RPMI7951 (cell line): ENCODE measurements at places on chromosomes 1 and 21.

DNA sequence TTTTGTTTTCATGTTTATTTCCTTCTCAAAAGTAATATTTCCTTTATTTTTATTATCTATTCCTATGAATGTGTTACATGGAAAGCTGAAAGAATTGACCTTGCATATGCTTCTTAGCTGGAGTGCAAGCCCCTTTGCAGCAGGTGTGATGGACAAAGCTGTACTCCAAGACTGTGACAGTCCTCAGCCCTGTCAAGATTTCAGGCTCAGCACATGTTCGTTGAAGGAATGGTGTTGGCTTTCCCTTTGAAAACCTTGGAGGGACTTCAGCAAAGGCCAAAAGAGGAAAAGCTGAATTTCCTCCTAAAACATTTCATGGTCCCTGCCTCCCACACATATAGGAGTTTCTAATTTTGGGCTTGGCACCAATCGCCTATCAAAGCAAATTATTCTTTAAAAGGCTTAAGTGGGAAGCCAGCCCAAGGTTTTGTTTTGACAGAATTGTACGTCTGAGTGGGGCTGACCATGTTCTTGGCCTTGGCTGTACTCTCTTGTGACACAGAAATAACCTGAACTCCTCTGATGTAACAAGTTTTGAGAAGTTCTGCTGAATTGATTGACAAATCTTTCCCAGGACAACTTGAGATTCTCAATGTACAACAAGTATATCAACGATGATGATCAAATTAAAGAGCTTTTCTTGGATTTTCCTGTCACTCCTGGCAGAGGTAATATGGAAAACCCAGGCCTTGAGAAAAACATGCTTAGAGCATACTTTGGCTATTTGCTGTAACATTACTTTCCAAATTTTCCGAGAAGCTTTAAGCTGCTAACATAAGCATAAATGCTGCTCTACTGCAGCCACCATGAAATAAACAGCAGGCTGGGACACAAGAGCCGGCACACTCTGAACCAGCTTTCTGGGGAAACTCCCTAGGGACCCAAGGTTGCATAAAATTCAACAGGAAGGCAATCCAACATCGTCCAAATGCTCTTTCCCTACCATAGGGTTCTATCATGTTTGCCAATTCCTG lies 135.7 kb upstream of the ZNF648 start:
- no peak for DNase-seq

GRCh38 chr1:64114012-64114525 lies 89.4 kb upstream of the UBE2U start:
- DNase-seq = no peak

- DNase-seq = peak; percentile 89
Observed at GRCh38 chr21:45460611-45461368, 55.8 kb downstream of the COL18A1 start.

DNA sequence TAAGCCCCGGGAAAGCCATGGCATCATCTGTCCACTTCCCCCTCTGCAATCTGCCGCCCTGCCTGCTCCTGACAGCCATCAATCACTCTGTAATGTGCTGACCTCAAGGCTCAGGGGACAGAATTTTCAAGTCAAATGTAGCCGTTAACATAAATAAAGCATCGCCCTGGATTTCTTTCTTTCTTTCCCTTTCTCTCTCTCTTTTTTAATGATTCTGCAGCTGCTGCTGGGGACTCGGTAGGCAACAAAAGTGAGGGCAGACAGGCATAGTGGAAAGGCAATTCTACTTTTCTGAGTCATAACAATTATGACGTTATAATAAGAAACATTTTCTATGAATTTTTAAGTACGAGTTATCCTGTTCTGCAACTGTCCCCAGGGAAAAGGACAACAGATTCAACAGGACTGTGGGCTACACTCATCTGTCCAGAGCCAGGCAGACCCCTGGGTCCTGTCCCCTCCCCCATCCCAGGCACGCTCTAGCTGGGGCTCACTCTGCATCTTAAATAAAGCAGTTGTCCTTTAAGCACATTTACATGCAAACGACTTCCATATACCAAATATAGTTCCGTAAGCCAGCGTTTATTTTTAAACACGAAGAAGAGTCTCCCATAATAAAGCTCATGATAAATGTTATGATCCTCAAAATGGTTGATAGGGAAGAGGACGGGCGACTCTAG lies 78.7 kb downstream of the SSBP3 start:
- DNase-seq = peak; percentile 18

DNA sequence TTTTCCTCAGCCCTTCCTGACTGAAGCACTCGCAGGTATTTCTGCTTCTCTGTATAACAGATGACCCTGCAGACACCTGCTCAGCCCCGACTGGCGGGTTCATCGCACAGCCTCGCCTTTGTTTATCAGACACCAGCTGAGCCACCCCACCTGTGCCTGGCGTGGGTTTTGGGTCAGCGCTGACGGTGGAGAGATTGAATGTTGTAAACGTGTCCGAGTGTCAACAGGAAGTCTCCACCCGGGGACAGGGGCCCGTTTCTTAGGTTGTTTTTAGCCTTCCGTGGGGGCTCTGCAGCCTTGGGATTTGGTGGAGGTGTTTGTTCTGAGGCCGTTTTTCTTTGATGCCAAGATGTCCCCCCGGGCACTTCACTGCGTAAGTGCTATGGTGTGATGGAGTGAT lies 60.1 kb downstream of the COL18A1 start:
- DNase-seq = no peak

- DNase-seq = no peak
Observed at GRCh38 chr1:196684476-196684875, 32.6 kb downstream of the CFH start.

- no peak for DNase-seq
Observed at GRCh38 chr1:246503341-246503740, 3.7 kb downstream of the SMYD3 start.

GRCh38 chr1:70874063-70874462 lies 173.6 kb downstream of the PTGER3 start:
- DNase-seq = no peak

- no peak for DNase-seq
Observed at GRCh38 chr1:230366504-230366915, 59.6 kb downstream of the PGBD5 start.

- DNase-seq = no peak
Observed at GRCh38 chr1:48523558-48523957, 51.6 kb upstream of the SPATA6 start.

- DNase-seq = no peak
Observed at GRCh38 chr1:150576367-150576711, 3.1 kb downstream of the MCL1 start.

DNA sequence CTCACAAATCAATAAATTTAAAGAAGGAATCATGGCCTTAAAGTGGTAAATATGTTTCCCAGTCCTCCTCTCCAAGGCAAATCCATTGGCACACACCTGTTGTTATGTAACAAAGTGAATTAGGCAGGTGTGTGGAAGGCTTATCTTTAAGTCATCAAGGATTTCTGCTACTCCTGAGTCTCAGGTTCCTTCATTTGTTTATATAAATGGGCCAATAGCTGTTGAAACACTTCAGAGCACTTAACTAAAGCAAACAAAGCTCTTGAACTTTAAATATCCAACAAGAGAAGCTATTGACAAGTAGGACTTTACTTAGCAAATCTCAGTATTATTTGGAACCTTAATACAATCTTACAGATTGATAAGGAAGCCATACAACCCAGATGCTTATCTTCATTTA lies 99.3 kb upstream of the ESRRG start:
- DNase-seq = no peak

GRCh38 chr1:99702221-99702620 lies 56.3 kb downstream of the PALMD start:
- DNase-seq = no peak

DNA sequence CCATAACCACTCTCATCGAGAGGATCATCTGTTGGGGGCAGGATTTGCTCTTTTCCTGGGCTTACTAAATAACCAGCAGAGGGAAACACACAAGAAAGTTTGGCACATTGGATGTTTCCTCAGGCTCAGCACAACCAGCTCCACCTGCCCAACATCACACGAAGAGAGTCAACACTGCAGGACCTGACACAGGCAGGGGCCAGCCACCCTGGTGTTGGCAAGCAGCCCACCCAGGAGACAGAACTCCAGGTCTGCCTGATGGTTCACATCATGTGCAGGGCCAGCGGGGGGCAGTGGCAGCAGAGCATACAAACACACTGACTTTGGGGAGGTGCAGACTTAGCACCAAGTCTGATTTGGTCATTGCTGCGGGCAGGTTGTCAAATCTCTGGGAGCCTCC lies 182.3 kb upstream of the GALNT2 start:
- no peak for DNase-seq

GRCh38 chr21:43937051-43937832 lies 72.2 kb downstream of the AGPAT3 start:
- no peak for DNase-seq

- DNase-seq = peak; percentile 5
Observed at GRCh38 chr1:107016376-107016978, 40.0 kb upstream of the PRMT6 start.

- no peak for DNase-seq
Observed at GRCh38 chr1:10727751-10728232, 68.7 kb downstream of the CASZ1 start.

- DNase-seq = no peak
Observed at GRCh38 chr21:45300786-45301520, 13.3 kb upstream of the POFUT2 start.

DNA sequence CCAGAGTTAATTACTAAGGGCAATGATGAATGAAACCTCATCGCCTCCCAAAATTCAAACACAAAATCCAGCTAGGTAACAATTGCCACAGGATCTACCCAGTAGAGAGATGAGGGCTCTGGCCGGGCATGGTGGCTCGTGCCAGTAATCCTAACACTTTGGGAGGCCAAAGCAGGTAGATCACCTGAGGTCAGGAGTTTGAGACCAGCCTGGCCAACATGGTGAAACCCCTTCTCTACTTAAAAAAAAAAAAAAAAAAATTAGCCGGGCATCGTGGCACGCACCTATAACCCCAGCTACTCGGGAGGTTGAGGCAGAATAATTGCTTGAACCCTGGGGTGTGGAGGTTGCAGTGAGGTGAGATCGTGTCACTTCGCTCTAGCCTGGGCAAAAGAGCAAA lies 15.8 kb downstream of the CD2 start:
- DNase-seq = no peak

GRCh38 chr1:165686121-165686970 lies 12.0 kb downstream of the ALDH9A1 start:
- DNase-seq = no peak

- no peak for DNase-seq
Observed at GRCh38 chr1:215007880-215008279, 74.7 kb upstream of the KCNK2 start.

- DNase-seq = peak; percentile 64
Observed at GRCh38 chr1:177255411-177255810, 84.7 kb downstream of the BRINP2 start.

GRCh38 chr1:12469493-12469892 lies 148.5 kb downstream of the DHRS3 start:
- DNase-seq = no peak

GRCh38 chr1:116988248-116988647 lies 13.3 kb upstream of the CD101 start:
- peak; percentile 89 for DNase-seq

- DNase-seq = no peak
Observed at GRCh38 chr1:150273311-150273710, 721 bp downstream of the C1orf54 start.

DNA sequence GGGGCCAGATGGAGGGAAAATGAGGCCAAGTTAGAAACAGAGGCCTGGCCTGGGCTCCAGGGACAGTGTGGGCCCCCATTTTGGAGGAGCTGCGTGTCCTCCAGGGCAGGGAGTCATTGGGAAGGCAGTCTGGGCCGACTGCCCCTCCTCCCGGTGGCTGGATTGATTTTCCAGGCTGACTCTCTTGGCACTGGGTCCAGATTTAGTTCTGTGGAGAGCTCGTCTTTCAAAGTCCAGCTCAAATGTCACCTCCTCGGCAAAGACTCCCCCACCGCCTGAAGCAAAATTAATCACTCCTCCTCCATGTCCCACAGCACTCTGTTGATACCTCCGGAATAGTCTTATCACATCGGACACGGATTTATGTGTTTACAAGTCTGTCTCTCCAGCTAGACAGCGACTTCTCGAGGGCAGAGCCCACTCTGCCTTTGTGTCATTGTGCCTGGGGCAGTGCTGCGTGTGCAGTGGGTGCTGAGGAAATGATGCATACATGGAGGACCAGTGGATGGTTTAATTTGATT lies 175.1 kb downstream of the CAMTA1 start:
- peak; percentile 96 for DNase-seq

DNA sequence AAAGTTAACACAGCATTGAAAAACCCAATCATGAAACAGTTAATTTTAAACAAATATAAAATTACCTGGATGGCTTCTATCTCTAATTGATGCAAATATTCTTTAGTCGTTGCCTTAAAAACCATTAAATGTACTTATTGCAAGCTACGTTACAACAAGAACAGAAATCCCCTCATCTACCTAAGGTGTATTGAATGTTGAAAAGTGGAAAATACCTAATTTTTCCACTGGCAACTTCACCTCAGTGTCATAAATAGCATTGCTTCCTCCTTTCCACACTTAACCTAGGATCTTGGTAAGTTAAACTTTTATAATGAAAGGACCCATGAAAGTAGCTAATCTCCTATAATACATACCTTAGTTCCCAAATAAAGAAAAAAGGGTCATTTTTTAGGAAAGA lies 5.4 kb downstream of the GADD45A start:
- no peak for DNase-seq

DNA sequence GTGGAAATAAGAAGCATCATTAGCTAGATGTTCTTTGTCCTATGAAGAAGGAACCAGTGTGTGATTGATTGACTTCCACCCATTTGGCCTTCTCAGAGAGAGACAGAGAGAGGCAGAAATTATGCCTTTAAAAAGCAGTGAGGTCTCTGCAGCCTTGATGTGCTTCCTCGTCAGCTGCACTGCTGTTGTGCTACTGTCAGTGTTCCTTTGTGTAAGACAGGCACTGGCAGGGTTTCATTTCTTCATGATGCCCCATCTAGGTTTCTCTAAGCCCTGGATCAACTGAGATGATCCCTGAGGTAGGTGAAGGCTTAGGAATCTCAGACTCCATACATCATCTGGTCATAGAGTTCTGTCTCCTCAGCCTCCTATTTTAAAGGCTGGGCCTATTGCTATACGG lies 34.9 kb downstream of the GPR3 start:
- DNase-seq = no peak

DNA sequence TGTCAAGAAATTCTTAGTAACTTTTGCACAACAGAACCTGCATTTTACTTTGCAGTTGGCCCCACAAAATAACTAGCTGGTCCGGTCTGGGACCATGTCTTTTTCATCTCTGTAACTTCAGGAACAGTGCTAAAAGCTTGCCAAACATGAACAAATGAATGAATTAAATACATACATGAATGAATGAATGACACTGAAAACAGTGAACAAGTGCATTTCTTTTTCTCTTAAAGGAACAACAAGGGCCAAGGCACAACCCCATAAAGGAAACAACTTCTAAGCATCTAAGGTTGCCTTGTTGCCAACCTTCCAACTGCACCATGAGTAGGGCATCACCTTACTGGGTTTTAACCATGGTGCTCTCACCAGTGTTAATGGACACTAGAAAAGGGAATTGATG lies 534.4 kb upstream of the PKN2 start:
- DNase-seq = no peak

DNA sequence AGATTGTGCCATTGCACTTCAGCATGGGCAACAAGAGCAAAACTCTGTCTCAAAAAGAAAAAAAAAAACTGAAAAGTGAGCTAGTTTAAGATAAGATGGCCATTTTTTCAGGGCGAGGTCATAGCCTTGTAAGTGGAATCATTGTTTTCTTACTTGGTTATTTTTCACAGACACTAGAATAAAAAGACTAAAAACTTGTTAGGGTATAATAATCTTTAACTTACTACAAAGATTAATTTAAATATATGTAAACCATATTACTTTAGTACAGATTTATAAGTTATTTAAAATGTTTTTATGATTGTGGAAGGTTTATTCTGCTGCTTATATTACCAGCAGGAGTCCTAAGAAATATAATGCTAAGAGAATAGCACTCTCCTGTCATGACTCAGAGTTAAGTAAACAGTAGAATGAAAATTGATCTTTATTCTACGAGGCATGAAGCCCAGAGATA lies 23.5 kb downstream of the ANGPTL1 start:
- peak; percentile 19 for DNase-seq
